ENCODE measurements at places on chromosomes 2 and 18.

DNA sequence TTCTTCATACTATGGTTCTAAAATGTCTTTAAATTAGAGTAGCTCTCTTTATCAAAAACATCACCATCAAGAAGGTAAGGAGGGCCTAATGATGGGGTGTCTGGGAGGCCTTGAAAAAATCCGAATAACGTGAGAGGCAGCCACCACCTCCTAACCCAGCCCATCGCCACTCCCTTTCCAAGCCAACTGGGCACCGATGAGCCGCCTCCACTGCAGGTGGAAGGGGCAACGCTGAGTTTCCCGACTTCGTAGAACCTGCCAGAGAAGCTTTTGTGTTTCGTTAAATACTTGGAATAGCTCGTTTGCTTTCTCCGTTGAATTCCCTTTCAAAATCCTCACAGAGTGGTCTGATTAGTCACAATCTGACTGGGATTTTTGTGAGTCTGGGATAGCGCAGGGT is 22.0 kb upstream of the RPL31 start:
- DNase-seq = no peak

- DNase-seq = no peak
These were observed 36.1 kb downstream of the NHEJ1 start for GRCh38 chr2:219124381-219125110.

GRCh38 chr2:167924556-167924955 is 322.8 kb downstream of the STK39 start:
- DNase-seq = no peak

DNA sequence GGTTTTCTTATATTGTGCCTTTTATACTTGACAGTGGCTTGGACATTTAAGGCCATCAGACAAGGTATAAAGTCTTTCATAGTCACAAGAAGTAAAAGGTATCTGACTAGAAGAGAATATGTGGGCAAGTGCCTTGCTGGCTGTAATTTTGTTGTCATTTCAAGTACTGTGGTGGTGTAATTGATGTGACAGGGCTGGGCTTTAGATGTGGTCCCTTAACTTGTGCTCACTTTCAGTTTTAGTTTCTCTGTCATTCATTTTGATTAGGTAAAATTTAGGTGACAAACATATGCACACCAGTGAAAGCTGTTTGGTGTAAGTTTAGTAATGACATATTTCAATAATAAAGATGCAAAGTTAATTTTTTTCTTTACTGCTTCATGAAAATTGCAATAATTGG is 31.2 kb upstream of the TBR1 start:
- no peak for DNase-seq

DNA sequence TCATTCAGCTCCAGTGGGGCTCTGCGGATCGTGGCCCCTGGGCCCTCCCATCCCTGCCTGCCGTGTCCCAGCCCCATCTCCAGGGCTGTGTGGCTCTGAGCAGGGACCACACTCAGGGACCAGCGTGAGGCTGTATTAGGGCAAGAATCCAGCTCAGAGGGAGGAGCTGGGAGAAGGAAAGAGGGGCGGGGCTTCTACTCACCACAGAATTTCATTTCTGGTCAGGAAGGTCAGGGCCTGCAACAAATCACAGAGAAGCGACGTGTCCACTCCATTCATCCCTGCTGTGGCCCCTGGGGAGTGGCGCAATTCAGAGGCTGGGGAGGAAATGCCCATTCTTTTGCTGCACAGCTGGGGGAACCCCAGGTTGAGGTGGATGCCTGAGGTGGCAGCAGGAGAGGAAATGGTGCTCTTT is 828 bp downstream of the CIB4 start:
- no peak for DNase-seq

GRCh38 chr2:197803033-197803444 is 1.4 kb upstream of the PLCL1 start:
- peak; percentile 24 for DNase-seq

DNA sequence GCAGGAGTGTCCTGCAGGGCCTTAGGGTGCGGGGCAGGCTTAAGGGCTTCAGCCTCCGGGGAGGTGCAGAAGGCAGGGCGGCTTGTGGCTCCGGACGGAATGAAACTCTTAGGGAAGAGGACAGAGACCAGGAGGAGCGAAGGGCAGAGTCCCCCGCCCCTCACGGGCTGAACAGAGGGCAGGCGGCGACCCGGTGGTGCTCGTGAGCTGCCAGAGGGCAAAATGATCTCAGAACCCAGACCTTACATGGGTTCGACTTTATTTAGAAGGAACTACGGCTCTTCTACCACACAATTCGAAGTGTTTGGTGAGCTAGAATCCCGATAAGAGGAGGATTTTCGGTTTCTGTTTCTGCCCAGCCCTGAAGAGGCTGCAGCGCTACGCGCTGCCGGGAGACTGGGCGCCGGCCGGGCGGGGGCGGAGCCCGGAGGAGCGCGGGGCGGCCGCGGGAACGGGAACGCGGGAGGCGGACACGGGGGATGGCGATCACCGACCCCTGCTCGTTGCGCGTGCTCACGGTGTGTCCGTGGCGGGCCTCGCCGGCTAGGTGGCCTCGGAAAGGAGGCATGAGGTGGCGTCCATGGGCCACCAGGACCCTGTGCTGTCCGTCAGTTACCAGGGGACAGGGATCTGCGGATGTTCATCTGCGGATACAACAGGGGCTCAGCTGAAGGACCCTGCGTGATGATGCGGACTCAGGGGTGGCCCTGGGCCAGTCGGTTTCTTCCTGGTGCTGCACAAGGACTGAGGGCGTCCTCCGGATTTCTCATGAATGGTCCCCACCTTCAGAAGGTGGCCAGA is 4.2 kb upstream of the SP100 start:
- peak; percentile 71 for DNase-seq

GRCh38 chr18:41820784-41821183 is 134.2 kb upstream of the PIK3C3 start:
- no peak for DNase-seq
